ENCODE measurements at places on chromosomes 6 and 20. TPM values are rescaled to one million over a fixed set of nuclear protein-coding genes. Genes with fewer than 3 reads are reported as not detected.

DNA sequence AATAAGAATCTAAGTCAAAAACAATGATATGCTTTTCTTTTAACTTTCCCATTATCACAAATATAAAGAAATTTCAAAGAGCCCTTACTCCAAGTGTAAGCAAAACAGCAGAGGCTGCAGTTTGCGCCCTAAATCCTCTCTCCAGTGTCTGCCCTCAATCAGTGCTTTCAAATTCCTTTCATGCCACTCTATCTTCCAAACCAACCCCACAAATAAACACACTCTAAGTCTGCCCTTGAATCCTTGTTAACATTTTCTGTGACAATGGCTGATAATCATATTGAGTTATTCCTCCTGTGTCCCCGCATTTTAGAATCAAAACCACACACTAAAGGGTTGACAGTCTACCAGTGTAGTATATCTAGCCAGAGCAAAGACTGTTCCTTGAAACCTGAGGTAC is 317.9 kb upstream of the MARCKS start:
- no peak for DNase-seq

DNA sequence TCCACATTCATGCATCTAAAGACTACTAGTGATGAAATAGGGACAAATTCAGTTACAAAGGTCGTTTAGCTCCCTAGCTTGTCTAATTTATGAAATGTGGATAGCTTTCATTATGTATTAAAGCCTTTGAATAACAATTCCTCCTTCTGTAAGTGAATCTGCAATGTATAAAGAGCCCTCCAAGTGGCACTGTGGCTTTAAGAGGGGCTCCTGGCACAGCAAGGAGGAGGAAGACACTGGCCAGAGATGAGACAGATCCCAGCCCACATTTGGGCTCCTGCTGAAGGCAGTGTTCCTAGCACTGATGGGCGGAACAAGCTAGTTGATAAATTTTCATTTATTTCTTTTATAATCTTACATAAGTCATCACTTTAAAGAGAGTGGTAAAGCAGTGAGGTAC is 17.6 kb upstream of the FUCA2 start:
- DNase-seq: no peak

DNA sequence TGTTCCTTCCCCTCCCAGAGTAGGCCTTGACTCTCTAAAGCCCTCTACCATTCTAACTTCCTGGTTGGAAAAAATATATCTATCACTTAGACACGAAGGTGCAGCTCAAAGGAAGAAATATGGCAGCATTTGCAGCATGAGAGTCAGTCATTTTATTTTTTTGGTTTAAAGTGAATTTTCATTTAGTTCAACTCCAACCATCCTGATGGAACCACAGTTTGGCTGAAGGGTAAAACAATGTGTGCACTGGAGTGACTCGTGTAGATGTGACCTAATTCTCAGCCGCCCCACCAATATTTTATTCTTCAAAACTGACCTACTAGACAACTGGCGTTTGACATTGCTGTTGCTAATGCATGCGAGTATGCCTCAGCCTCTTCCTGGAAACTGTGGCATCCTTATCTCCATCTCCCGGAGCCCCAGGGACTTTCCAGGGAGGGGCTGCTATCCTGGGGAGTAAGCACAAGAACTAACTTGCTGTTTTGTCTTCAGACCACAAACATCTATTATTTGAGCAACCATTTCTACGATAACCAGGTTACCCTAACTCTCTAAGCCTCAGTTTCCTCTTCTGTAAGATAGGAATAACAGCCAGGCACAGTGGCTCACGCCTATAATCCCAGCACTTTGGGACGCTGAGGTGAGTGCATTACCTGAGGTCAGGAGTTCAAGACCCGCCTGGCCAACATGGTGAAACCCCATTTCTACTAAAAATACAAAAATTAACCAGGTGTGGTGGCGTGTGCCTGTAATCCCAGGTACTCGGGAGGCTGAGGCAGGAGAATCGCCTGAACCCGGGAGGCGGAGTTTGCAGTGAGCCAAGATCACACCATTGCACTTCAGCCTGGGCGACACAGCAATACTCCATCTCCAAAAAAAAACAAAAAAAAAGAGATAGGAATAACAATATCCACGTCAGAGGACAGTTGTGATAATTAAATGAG is 148.7 kb upstream of the JARID2 start:
- no peak for DNase-seq

GRCh38 chr6:23630726-23631635 is 495.0 kb upstream of the NRSN1 start:
- DNase-seq: no peak

- no peak for DNase-seq
These were observed 14.2 kb upstream of the UNC93A start for GRCh38 chr6:167276772-167277533.

DNA sequence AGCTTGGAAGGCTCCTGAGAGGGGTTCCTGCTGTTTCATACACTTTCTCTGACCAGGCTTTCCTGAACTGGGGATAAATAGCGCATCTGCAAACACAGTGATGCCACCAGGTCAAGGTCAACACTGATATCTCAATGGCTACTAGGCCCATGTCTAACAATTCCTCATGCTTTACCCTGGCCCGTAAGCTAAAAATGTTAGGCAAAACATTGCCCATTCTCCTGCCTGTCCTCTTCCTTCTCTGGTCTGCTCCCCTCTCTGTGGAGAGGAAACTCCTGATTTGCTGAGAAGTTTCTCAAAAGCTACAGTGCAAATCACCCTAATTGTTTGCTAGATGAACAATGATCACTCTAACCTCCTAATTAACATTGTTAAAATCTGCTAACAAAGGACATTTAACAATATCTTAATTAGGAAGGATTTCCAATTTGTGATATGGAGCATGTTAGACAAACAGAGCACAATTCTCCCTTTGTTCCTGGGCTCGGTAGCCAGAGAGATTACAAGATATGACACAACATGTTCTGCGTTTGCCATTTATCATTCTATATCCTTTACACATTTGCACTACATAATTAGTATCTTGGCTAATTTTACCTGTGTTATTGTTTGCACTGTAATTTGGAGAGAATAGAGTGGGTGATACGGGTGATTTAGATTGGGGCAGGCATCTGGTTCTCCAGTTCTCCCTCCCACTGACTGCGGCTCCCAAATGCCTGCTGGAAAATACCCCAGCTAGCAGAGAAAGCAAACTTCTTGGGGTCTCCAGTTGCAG is 266.8 kb downstream of the CD83 start:
- no peak for DNase-seq

DNA sequence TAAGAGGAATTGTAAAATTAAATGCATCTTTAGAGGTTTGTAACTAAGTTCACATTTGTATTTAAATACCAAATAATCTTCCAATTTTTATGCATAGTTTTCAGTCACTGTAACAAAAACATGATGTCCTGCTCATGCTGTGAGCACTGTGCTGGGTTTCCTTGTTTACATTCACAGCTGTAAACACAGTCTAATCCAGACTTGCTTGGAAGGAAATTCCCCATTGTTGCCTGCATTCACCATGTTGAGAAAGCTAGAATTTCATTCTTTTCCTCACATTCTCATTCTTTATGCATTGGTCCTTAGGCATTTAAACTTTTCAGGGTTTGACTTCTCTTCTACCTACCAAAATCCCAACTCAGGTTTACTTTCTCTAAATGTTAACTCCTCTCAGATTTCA is 242.0 kb upstream of the TBX18 start:
- no peak for DNase-seq

GRCh38 chr20:20303742-20304141 is 64.2 kb upstream of the INSM1 start:
- DNase-seq: no peak

DNA sequence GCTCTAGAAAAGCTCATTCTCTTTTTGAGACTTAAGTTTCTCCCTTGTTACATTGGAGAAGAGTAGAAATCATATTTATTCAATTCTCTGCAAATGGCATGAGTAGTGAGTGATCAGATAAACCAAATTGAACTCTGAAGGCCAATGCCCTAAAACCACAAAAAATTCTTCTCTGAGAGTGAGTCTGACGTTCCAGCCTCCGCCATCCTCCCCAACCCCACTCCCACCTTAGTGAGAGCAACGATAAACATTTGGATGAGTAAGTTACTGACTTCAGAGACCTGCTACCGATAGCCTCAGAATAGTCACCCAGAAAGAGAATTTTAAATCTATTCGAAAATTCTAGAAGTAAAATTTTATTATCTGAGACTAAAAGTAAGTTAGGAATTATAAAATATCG is 94.6 kb downstream of the TFAP2A start:
- no peak for DNase-seq

GRCh38 chr20:9686455-9686854 is 152.4 kb downstream of the PAK5 start:
- no peak for DNase-seq

- DNase-seq: no peak
These were observed 28.0 kb upstream of the PTGIS start for GRCh38 chr20:49595811-49596561.

DNA sequence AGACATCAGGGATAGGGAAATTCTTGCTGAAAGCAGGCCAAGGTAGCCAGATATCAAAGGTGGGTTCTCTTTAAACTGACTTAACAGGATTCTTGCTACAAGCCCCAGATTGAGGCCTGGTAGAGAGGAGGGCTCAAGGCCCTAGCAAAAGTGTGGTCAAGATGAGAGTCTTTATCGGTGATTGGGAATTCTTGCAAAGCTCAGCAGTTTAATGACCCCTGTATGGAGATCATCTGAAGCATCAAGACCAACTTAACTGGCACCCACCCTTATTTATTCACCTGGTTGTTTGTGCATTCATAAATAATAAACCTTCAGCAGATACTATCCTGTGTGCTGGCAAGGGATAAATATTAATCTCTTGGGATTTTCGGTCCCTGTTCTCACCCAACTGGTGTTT is 6.3 kb downstream of the FAM120B start:
- DNase-seq: no peak

DNA sequence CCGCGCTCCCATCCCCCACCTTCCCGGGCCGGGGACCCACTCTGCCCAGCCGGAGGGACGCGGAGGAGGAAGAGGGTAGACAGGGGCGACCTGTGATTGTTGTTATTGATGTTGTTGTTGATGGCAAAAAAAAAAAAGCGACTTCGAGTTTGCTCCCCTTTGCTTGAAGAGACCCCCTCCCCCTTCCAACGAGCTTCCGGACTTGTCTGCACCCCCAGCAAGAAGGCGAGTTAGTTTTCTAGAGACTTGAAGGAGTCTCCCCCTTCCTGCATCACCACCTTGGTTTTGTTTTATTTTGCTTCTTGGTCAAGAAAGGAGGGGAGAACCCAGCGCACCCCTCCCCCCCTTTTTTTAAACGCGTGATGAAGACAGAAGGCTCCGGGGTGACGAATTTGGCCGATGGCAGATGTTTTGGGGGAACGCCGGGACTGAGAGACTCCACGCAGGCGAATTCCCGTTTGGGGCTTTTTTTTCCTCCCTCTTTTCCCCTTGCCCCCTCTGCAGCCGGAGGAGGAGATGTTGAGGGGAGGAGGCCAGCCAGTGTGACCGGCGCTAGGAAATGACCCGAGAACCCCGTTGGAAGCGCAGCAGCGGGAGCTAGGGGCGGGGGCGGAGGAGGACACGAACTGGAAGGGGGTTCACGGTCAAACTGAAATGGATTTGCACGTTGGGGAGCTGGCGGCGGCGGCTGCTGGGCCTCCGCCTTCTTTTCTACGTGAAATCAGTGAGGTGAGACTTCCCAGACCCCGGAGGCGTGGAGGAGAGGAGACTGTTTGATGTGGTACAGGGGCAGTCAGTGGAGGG is 2.8 kb downstream of the SOX4 start:
- DNase-seq: peak; percentile 26

DNA sequence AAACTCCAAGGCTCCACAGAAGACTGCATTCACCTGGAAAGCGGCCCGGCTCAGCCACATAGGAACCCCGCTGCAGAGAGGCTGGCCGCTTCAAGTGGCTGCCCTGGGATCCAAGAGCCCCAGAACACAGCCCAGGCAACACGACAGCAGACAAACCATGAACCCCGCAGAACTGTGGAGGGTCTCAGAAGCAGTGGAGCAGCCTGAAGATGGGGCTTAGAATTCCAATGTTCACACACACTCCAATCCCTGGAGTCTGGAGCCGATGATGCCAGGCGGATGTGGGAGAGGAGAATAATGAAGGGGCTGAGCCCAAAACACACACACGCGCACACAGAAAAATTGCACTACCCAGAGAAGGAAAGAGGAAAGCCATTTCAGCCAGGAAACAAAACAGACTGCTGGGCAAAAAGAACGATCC is 52.4 kb downstream of the NINL start:
- DNase-seq: no peak

GRCh38 chr6:89379281-89379680 is 26.8 kb upstream of the UBE2J1 start:
- DNase-seq: no peak

- no peak for DNase-seq
These were observed 95.0 kb upstream of the SIRPA start for GRCh38 chr20:1800180-1800579.

GRCh38 chr6:63640062-63640461 is 4.5 kb downstream of the PHF3 start:
- no peak for DNase-seq

DNA sequence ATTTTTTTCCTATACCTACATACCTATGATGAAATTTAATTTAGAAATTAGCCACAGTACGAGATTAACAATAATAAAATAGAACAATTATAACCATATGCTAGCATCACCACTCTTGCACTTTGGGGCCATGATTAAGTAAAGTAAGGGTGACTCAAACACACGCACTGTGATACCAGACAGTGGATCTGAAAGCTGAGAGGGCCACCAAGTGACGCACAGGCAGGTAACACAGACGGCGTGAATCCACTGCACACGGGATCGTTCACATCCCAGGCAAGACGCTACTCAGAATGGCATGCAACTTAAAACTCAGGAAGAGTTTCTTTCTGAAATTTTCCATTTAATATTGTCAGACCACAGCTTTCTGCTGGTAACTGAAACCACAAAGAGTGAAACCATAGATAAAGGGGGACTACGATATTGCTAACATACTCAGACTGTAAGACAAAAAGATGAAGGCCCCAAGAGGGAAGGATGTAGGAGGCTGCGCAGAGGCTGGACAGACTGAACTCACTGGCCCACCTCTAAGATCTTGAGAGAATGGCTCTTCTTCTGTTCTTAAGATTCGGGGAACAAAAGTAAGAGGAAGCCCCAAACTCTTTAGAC is 17.9 kb downstream of the RRBP1 start:
- DNase-seq: no peak

DNA sequence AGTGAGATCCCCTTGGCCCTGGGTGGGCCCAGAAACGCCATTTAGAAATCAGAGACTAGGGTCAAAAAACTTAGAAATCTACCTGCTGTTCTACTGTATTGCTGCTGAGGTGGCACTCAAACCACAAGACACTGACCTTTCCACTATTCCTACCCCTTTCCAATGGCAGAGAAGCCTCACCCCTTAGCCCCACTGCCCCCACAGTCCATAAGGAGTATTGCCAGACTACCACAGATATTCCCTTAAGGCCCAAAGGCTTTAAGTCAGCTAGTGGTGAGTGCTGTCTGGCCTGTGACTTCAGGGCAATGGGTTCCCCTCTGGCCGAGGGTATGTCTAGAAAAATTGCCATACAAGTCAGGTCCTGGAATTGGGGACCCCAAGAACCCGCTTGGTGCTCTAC is 656.1 kb downstream of the COL12A1 start:
- no peak for DNase-seq

The ADTRP gene
- polyA plus RNA-seq: not detected

The DACT2 gene
- not detected for polyA plus RNA-seq

The TSBP1 gene
- polyA plus RNA-seq: not detected

The THBD gene
- not detected for polyA plus RNA-seq

The CPXM1 gene
- not detected for polyA plus RNA-seq

The ALDH5A1 gene
- 11.8 TPM for polyA plus RNA-seq

The PAK5 gene
- not detected for polyA plus RNA-seq

Measured in CD8-positive, alpha-beta memory T cell (primary cell).